ENCODE measurements at places on chromosomes 4 and X.

DNA sequence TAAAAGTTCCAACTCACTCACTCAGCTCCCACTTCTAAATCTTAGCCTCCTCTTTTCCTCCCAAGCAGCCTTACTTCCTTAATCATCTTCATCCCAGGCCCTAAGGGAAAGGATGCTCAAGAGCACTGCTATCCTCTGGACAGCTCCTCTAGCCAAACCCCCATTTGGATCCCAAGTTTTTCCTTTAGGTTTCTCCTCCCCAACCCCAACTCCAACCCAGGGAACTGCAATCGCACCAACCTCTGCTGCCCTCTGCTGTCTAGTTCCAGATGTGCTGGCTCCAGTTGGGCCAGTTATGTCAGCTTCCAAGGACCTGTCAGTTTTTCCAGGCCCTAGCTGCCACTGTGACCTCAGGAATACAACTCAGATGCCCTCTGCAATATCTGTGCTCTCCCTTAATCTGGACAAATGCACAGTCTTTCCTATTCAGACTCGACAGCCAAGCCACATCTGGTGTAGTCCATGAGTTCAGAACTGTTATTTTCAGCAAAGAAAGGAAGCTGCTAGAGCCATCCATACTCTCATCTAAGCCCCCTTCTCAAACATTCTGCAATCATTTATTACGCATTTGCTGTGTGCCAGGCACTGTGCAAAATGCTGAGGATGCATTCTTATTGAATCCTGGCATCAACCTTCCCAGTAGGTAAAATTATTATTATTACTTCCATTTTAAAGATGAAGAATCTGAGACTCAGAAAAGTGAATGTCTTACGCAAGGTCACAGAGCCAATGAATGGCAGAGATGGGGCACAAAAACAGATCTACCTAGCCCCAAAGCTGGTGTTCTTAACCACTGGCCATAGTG, 12.3 kb upstream of the XPNPEP2 start:
- no peak for DNase-seq

- no peak for DNase-seq
Measured at GRCh38 chr4:68272860-68273259, 27.4 kb upstream of the TMPRSS11B start.

GRCh38 chrX:68723491-68724155, 76.2 kb downstream of the STARD8 start:
- no peak for DNase-seq

DNA sequence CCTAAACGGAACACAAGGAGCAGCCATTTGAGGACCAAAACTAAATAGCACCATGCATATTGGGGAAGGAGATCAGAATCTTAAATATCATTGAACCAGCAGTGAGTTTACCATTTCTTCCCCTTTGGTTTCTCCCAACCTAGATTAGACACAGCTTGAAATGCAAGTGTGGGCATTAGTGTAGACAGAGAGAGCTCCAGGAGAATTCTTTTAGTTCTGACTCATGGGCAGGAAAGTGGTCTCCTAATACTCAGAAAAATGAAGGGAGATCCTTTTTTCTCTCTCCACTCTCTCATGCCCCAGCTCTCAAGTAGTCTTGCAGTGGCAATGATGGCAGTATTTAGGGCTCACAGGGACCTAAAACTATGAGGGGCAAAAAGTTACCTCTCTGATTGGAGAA, 567.9 kb downstream of the INPP4B start:
- DNase-seq = no peak

GRCh38 chrX:10039821-10040793, 72.9 kb downstream of the CLDN34 start:
- DNase-seq = no peak

DNA sequence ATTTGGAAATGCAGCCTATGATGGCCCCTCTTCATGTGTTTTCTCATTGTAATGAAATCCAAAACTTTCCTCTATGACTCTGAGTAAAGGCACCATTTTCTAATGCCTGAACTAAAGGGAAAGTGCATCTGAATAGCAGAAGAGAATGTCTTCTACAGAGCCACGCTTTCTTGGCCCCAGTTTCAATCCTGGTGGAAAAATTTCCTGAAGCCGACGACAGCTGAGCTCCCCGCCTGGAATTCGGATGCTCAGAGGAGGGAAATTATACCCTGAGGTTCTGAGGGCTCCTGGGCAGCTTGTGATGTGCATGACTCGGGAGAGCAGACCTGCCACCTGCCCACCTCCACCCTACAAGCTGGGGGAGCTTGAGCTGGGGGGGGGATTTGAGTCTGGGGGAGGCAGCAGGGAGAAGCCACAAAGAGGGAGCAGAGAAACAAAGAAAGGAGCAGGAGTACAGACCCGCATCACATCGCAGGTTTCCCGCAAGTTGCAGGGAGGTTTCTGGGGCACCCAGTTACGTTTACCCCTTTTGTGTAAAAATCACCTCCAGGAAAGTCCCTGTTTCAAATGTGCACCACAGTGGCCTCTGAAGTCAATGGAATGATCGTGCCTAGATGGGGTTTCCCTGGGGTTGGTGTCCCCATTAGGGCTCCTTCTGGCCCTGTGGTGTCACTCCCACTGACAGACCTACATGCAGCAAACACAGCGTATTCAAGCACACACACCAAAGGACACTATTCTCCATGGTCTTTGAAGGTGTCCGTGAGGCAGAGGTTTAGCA, 145.6 kb upstream of the RBPJ start:
- DNase-seq = no peak

DNA sequence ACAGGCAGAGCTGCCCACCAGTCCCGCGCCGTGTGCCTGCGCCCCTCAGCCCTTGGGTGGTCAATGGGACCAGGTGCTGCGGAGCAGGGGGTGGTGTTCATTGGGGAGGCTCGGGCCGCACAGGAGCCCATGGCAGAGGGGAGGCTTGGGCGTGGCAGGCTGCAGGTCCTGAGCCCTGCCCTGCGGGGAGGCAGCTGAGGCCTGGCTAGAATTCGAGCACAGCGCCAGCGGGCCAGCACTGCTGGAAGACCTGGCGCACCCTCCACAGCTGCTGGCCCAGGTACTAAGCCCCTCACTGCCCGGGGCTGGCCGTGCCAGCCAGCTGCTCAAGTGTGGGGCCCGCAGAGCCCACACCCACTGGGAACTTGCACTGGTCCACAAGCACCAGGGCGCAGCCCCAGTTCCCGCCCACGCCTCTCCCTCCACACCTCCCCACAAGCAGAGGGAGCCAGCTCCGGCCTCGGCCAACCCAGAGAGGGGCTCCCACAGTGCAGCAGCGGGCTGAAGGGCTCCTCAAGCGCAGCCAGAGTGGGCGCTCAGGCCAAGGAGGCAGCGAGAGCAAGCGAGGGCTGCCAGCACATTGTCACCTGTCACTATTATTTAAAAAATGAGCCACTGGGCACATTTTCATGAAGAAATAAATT, 645.8 kb downstream of the CENPC start:
- no peak for DNase-seq

DNA sequence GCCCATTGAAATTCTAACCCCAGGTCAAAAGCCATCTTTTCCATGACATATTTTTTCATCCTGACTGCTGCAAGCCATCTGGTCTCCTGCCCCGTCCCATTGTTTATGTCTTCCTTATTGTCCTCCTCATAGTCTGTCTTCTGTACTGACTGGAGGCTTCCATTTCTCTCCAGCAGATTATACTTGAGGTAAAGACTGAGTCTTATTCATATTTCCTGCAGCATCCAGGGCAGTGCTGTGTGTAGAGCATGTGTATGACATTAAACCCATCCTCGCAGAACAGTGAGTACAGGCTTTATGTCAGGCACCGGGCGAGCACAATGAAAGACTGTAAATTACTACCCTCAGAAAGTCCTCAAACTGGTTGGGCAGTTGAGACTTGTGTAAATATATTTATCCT, 275.1 kb downstream of the C4orf33 start:
- no peak for DNase-seq

DNA sequence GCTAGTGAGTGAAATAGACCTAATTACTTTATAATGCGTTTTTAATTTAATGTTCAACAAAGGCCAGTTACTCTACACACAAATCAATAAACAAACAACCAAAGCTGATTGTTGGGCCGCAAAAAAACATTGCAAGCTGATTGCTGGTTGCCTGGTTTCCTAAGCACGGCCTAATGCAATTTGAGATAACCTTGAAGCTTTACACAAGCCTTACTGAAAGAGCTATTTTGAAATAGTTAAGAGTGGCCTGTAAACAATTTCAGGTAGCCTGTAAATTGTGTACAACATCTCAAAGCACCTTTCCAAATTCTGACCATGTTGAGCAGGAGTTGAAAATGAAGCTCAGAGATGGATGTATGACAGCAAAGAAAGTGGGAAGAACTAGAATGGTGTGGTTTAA, 17.5 kb upstream of the CXorf66 start:
- DNase-seq = no peak

DNA sequence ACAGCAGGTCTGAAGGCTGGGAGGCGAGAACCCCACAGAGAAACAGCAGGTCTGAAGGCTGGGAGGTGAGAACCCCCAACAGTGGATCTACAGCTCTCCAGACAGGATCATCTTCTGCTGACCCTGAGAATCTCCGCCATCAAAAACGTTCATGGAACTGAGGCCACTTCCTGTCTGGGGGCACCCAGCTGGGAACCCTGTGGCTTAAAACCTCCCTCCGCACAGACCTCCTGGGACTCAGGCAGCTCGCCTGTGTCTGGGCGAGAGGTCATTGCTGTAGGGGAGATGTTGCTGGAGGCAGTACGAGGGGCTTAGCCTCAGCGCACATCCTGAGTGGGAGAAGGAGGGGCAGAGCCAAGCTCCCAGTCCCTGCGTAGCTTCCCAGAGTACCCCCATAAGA, 15.1 kb upstream of the CLDN24 start:
- no peak for DNase-seq

- DNase-seq = no peak
Measured at GRCh38 chr4:5710065-5710960, 688 bp upstream of the EVC start.

GRCh38 chrX:113512700-113513395, 672.2 kb upstream of the AMOT start:
- DNase-seq = no peak

DNA sequence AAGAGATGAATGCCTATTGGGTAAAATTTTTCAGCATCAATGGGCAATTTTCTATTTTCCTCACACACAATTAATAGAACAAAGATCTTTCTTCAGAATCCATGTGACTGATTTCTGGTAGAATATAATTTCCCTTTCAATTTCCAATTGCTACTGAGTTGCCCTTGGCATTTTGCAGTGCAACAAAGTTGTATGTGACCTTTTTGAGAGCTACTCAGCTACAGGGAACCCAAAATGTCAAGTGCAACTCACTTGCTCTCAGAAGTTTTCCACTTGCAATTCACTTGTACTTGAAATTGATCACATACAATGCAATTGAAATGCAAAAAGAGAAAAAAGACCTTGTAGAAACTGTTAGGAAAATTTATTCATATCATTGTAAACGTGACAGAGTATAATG, 245.5 kb downstream of the BANK1 start:
- no peak for DNase-seq

DNA sequence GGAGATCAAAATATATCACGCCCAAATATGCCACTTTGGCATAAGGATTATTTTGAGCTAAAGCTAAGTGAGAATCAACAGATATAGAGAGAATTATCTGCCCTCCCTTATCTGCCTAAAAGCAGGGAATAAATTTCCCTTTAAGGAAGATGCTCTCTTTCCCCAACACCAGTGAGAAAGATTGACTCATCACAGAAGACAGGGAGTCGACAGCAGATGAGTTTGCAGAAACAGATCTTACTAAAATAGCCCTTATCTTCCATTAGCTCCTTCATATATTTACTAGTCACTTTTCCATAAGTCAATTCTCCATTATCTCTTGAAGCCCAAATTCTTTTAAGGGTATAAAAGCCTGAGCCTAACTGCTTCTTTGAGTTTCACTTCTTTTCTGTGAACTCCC, 156.6 kb downstream of the CAMK2D start:
- no peak for DNase-seq

DNA sequence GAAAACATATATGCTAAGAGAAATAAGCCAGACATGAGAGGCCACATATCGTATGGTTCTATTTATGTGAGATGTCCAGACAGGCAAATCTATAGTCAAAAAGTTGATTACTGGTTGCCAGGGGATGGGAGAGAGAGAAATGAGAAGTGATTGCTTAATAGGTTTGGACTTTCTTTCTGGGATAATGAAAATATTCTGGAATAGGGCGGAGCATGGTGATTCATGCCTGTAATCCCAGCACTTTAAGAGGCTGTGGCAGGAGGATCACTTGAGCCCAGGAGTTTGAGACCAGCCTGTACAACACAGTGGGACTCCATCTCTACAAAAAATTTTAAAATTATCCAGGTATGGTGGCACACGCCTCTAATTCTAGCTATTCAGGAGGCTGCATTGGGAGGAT, 22.4 kb downstream of the RBM47 start:
- no peak for DNase-seq

GRCh38 chrX:48688531-48689150, 5.0 kb downstream of the WAS start:
- DNase-seq = no peak

DNA sequence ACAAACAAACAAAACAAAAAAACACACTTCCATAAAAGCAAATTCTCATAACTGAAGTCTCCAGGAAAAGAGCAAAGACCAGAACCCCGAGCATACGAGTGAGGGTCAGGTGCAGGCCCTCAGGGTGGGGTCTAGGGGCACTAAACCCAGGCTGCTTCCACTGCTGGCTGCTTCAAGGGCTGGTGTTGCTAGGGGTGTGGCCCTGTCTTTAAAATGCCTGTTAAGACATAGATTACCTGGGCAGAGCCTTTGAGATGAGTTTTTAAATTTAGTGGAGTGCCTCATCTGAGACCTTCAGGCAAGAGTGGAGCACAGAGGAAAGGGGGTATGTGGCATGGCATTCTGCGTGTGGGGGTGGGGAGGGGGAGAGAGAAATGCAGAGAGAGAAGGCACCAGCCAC, 87.0 kb downstream of the FHDC1 start:
- DNase-seq = no peak
